ENCODE measurements at places on chromosomes 7 and 10. TPM values are rescaled to one million over a fixed set of nuclear protein-coding genes. Genes with fewer than 3 reads are reported as not detected.

The PSPH gene
- 8.7 TPM for total RNA-seq

DNA sequence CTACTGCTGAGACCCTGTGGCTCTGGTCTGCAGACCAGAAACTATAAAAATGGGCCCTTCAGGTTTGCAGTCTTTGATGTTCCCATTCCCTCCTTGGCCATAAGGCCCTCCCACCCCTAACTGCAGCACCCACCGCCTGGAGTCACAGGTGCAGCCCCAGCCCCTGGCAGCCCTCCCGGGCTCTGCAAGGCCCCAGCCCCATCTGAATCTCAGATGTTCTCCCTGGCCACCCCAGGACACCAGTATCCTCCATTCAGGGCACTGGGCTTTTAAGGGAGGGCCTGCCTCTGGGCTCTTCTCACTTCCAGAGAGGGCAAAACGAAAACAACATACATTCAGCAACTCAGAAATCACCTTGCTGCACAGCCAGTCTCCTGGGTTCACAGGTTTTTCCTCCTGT lies 107.7 kb upstream of the RET start:
- no peak overlapping the region for H3K4me3 ChIP-seq
- DNase-seq = no peak
- H3K27ac ChIP-seq = no peak overlapping the region
- no peaks in the 10 kb centered on the region for H3K36me3 ChIP-seq
- no peaks in the 10 kb centered on the region for H3K27me3 ChIP-seq

- no peaks in the 10 kb centered on the region for H3K27me3 ChIP-seq
- H3K36me3 ChIP-seq = peaks cover 13% of the 10 kb centered on the region
- no peak overlapping the region for H3K4me3 ChIP-seq
Observed at GRCh38 chr7:37212556-37212955, 236.1 kb downstream of the ELMO1 start.

DNA sequence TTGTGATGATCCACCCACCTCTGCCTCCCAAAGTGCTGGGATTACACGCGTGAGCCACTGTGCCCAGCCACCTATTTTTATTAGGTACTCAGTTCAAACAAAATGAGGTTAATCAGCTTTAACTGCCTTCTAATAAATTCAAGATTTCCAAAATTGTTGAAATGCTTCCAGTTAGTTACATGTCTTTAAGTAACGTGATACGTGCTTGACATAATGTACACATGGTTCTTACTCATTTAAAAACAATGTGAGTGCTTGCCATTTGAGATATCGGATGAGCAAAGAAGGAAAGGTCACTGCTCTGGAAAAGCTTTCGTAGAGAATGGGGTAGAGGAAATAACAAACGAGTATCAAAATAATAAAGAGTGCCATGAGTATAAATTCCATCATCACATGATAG lies 83.6 kb downstream of the KMT2E start:
- H3K27ac ChIP-seq = no peak overlapping the region
- peaks cover 10% of the 10 kb centered on the region for H3K4me1 ChIP-seq
- H3K4me3 ChIP-seq = no peak overlapping the region
- H3K27me3 ChIP-seq = no peaks in the 10 kb centered on the region

DNA sequence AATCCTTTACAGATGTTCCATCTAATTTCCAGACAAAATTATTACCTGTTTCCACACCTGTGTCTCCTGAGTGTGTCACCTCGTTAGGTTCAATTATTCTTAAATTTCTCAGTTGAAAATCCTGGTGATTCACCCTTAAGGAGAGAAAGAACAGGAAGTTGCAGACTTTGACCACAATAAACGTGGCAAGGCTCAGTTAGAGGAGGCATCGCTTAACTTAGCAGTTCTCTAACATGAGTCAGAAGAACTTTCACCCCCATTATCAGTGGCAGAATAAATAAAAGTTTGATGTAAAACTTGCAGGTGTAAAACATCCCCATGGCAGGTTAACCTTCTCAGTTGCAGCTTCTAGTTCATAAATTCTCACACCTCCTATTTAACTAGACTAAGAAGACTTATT lies 8.3 kb downstream of the XPNPEP1 start:
- no peaks in the 10 kb centered on the region for H3K27me3 ChIP-seq
- no peak overlapping the region for H3K4me3 ChIP-seq
- H3K27ac ChIP-seq = peak overlapping the region; percentile 35
- no peaks in the 10 kb centered on the region for H3K4me1 ChIP-seq
- H3K36me3 ChIP-seq = no peaks in the 10 kb centered on the region

- H3K4me3 ChIP-seq = no peak overlapping the region
- no peak overlapping the region for H3K27ac ChIP-seq
- no peaks in the 10 kb centered on the region for H3K27me3 ChIP-seq
- H3K4me1 ChIP-seq = peaks cover 3% of the 10 kb centered on the region
- DNase-seq = no peak
- no peaks in the 10 kb centered on the region for H3K36me3 ChIP-seq
Observed at GRCh38 chr10:92727550-92727949, 37.8 kb downstream of the HHEX start.

DNA sequence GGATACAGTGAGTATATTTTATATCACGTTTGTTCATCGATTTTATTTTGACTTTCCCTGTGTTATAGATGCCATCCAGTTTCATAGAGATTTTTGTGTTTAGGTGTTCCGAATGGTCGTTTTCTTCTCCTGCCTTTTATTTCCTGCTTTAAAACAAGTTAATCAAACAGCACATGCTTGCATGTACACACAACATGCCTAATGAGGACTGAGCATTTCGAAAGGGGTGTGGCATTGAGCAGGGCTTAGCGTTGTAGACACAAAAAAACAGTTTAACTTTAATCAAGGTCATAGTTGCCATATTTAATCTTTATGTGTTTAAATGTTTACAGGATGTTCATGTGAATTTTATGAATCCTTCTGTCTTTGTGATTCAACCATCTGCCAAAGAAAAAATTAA lies 430.5 kb upstream of the GALNT17 start:
- no peak overlapping the region for H3K4me3 ChIP-seq
- H3K36me3 ChIP-seq = no peaks in the 10 kb centered on the region
- no peaks in the 10 kb centered on the region for H3K4me1 ChIP-seq
- no peaks in the 10 kb centered on the region for H3K27me3 ChIP-seq
- no peak overlapping the region for H3K27ac ChIP-seq

The HOXA9 gene
- total RNA-seq = not detected

- no peak overlapping the region for H3K27ac ChIP-seq
- no peaks in the 10 kb centered on the region for H3K27me3 ChIP-seq
- H3K4me1 ChIP-seq = no peaks in the 10 kb centered on the region
Observed at GRCh38 chr7:68699090-68699711, 899.1 kb upstream of the AUTS2 start.

- H3K36me3 ChIP-seq = no peaks in the 10 kb centered on the region
- no peaks in the 10 kb centered on the region for H3K27me3 ChIP-seq
- no peaks in the 10 kb centered on the region for H3K4me1 ChIP-seq
- no peak overlapping the region for H3K27ac ChIP-seq
- no peak for DNase-seq
Observed at GRCh38 chr7:102917436-102918353, 4.9 kb downstream of the LRRC17 start.

DNA sequence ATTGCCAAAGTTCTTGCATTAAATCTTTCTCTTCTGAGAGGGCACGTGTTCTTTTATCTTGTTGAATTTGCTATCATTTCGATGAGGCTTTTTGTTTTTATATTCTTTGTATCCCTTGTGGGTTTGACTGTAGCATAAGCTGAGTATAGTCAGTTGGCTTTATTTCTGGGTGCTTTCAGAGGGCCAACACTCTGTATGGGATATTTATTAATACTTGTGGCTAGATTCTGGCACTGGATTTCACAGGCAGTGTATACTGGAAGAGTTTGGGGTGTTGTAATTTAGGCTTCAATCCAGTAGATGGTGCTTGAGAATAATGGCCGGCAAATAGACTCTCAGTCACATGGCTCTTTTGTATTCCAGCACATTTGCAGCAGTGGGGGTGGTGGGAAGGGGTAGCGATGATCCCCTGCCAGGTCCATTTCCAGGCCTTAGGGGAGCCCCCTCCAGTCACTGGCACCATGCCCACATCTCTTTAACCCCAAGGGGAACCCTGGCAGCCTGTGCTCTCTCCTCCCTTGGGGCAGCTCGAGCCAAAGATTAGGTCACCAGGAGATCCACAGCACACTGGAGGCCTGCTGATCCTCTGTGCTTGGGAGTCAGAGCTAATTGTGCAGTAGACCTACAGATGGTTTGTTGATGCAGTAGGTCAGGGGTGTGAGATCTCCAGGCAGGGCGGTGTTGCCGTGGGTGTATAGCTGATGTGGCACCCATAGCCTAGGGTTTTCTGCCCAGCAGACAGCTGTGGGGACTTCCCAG lies 81.8 kb downstream of the PTPN20 start:
- H3K4me3 ChIP-seq = no peak overlapping the region
- no peaks in the 10 kb centered on the region for H3K4me1 ChIP-seq
- no peak overlapping the region for H3K27ac ChIP-seq
- H3K36me3 ChIP-seq = no peaks in the 10 kb centered on the region
- DNase-seq = no peak

DNA sequence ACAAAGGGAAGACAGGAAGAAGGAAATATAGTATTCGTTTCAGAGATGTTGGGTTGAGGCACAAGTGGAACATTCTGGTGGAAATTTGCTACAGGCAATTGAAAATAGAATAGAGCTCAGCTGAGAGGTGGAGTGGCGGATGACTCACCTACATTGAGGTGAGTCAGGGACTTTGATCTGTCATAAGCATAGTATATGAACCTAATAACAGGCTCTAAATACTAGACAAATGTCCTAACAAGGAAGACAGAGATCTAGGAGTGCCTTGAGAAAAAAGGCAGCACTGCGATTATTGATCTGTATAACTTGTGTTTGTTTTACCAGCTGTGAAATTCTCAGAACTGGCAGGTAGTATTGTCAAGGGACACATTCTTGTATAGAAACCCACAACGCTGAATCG lies 907 bp upstream of the IFRD1 start:
- no peak for DNase-seq
- H3K4me1 ChIP-seq = no peaks in the 10 kb centered on the region
- peak overlapping the region; percentile 97 for H3K27ac ChIP-seq
- no peaks in the 10 kb centered on the region for H3K27me3 ChIP-seq
- H3K4me3 ChIP-seq = peak overlapping the region; percentile 88

DNA sequence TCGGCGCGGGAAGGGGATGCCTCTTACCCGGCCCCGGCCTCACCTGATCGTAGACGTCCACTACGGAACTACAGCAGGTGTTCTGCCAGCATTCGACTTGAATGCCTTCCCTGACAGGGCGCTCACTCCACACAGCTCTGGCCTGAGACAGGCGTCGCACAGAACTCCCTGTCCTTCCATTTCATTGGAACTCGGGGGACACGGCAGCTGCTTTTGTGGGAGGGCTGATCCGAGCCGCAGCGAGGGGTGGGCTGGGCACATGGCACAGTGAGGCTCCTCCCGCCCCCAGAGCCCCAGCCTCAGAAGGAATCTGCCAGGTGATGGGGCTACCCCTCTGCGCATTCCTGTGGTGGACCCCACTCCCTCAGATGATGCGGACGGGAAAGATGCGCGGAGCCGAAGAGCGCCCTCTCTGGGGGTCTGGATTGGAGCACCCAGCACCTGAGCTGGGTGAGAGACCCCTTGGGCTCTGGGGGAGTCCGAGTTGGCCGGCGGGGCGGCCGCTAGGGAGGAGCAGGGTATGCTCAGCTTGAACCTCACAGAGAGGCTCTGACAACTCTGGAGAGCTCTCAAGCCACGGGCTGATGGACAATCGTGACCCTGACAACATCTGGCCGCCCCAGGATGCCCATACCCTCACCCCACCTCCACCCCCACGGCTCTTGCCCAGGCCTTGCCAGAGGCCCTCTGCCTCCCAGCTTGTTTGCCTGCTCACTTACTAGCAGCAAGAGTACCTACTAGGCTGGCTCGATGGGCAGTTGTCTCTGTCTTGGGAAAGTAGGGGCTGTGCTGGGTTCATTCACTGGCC lies 36.6 kb downstream of the RASGEF1A start:
- peak overlapping the region; percentile 11 for H3K4me3 ChIP-seq
- peaks cover 15% of the 10 kb centered on the region for H3K27me3 ChIP-seq
- H3K27ac ChIP-seq = no peak overlapping the region
- DNase-seq = peak; percentile 33
- H3K4me1 ChIP-seq = peaks cover 4% of the 10 kb centered on the region

DNA sequence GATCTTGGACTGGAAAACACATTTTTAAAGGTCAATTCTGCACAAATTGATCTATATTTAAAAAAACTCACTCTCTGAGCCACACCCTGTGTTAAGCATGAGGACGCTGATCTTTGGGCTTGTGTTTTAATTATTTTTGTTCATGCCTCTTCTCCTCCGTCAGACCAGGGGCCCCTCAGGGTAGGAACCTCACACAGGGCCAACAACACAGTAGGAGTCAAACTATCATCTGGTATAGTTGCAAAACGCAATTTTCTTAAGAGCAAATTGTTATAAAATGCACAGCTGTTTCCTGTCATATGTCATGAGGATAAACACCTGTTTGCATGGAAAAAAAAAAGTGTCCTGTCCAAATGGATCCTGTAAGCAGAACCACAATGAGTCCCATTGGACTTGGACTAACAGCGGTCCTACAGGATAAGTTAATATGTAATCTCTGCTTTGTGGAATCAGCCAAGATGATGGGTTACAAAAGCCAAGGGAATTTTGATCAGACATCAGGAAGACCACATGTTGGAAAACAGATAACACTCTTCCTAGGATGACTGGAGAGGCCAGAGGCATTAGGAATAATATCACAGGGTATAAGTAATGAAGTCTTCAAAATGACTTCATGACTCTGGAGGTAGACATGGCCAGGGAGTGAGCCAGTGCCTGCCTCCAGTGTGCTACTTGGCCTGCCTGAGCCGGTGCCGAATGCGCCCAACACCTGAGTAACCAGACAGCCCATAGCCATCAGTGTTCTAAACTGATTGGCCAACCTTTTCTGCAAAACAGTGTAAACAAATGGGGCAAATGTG lies 184.9 kb upstream of the ADCY1 start:
- no peak overlapping the region for H3K27ac ChIP-seq
- H3K4me1 ChIP-seq = no peaks in the 10 kb centered on the region
- no peak for DNase-seq
- H3K27me3 ChIP-seq = no peaks in the 10 kb centered on the region
- H3K4me3 ChIP-seq = no peak overlapping the region

The LIPM gene
- total RNA-seq = not detected

The TSPAN33 gene
- total RNA-seq = 34.1 TPM

- H3K27me3 ChIP-seq = no peaks in the 10 kb centered on the region
- no peak for DNase-seq
- H3K4me1 ChIP-seq = peaks cover 13% of the 10 kb centered on the region
- no peaks in the 10 kb centered on the region for H3K36me3 ChIP-seq
Observed at GRCh38 chr7:143892527-143893300, 9.3 kb downstream of the TCAF1 start.
